ENCODE measurements at places on chromosomes 6 and 20. TPM values are rescaled to one million over a fixed set of nuclear protein-coding genes. Genes with fewer than 3 reads are reported as not detected.

DNA sequence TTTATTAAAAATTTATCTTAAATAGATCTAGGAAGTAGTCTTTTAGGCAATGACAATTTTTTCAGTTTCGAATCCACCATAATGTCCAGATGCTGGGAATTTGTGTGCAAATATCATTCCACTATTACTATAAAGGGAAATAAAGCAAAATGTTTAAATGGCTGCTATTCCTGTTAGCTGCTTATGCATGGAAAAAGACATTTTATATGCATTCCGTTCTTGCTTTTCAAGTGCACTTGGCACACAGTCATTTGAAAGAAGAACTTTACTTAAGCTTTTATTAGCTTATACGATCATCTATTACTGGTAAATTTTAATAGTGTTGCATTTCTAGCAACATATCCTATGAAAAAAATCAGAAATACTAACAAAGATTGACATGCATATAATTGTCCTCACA is 42.0 kb downstream of the PRL start:
- H3K27ac ChIP-seq: no peak overlapping the region
- no peak overlapping the region for H3K4me3 ChIP-seq
- no peaks in the 10 kb centered on the region for H3K4me1 ChIP-seq
- no peaks in the 10 kb centered on the region for H3K36me3 ChIP-seq
- no peak for DNase-seq

DNA sequence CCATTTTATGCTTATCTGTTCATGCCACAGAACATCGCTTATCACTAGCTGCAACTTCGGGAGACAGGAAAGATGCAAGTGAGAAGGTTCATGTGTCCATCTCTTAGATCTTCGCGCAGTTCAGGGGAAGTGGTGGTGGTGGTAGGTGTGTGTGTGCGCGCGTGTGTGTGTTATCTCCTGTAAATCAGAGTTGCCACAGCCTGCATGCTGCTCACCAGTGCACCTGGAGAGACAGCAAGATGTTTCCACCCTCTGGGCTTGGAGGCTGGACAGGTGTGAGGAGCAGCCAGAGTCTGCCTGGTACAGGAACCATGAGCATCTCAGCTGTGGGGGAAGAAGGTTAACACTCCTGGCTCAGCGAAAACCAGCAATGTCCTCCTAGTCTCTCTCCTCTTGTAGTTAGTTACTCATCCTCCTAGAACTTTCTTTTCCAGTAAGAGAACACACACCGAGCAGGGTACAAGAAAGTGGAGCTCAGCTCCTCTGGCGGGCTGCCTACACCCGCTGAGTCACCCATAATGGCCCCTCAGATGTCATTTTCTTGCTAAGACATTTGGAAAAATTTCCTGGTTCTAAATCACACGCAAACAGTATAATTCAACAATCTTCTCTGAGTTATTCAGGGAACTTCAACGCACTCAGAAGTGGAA is 5.1 kb upstream of the TUBB1 start:
- peak; percentile 53 for DNase-seq
- no peaks in the 10 kb centered on the region for H3K27me3 ChIP-seq
- peaks cover 61% of the 10 kb centered on the region for H3K4me1 ChIP-seq
- no peaks in the 10 kb centered on the region for H3K36me3 ChIP-seq
- H3K27ac ChIP-seq: peak overlapping the region; percentile 31

GRCh38 chr20:38211200-38212097 is 46.4 kb upstream of the TGM2 start:
- peaks cover 13% of the 10 kb centered on the region for H3K27me3 ChIP-seq
- H3K36me3 ChIP-seq: no peaks in the 10 kb centered on the region
- no peak overlapping the region for H3K27ac ChIP-seq
- H3K4me1 ChIP-seq: no peaks in the 10 kb centered on the region

- H3K4me1 ChIP-seq: peaks cover 73% of the 10 kb centered on the region
- peaks cover 13% of the 10 kb centered on the region for H3K36me3 ChIP-seq
- no peaks in the 10 kb centered on the region for H3K27me3 ChIP-seq
- DNase-seq: no peak
- H3K27ac ChIP-seq: peak overlapping the region; percentile 38
These were observed 58.4 kb downstream of the HIVEP2 start for GRCh38 chr6:142886431-142887170.

DNA sequence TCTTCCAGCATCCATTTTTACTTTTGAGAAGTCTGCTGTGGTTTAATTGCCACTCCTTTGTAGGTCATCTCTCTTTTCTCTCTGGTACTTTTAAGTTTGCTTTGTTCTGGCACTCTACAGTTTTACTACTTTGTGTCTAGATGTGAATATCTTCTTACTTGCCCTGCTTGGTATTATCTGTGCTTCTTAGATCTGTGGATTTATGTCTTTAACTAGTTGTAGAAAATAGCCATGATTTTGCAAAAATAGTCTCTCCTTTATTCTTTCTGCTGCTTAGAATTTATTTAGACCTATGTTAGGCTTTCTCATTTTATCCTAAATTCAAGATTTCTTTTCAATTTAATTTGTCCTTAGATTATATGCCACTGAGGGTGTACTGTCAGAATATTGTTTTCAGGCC is 5.2 kb upstream of the MAK start:
- H3K27me3 ChIP-seq: peaks cover 5% of the 10 kb centered on the region
- H3K4me1 ChIP-seq: peaks cover 13% of the 10 kb centered on the region
- H3K27ac ChIP-seq: no peak overlapping the region
- H3K4me3 ChIP-seq: no peak overlapping the region
- peaks cover 2% of the 10 kb centered on the region for H3K36me3 ChIP-seq

GRCh38 chr6:153150752-153151440 is 19.8 kb upstream of the RGS17 start:
- no peaks in the 10 kb centered on the region for H3K27me3 ChIP-seq
- no peaks in the 10 kb centered on the region for H3K36me3 ChIP-seq
- no peaks in the 10 kb centered on the region for H3K4me1 ChIP-seq
- no peak overlapping the region for H3K4me3 ChIP-seq
- no peak for DNase-seq
- H3K27ac ChIP-seq: no peak overlapping the region

DNA sequence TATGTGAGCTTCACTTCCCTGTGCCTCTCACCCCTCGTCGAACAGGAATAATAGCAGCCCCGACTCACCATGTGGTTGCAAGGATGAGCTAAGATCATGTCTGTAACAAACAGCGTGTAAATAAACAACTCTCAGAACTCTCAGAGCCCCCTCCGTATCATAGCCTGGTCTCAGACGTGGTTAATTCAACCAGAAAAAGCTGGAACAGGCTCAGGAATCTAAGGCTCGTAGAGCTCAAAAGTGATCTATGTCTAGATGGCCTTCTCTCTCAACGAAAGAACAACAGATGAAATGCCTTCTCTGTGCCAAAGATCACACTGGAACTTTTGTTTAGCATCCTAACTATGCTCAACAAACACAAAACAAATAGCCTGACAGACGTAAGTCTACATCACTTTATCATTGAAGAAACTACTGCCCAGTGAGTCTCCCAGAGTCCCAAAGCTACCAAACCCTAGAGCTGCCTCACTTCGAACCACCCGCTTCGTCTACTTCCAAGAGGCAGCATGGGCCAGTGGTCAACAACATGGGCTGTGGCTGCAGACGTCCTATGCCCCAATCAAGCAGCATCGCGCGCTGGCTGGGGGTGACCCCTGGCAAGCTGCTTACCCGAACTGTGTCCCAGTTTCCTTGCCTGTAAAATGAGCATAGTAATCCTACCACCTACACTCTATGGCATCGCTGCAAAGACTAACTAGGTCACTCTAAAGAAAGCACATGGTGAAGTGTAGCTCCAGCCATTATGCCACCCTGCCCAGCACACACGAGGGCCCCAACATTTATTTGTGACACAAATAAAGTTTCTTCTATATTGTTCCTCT is 35.1 kb downstream of the NFATC2 start:
- DNase-seq: no peak
- no peak overlapping the region for H3K27ac ChIP-seq
- no peak overlapping the region for H3K4me3 ChIP-seq
- peaks cover 76% of the 10 kb centered on the region for H3K36me3 ChIP-seq

DNA sequence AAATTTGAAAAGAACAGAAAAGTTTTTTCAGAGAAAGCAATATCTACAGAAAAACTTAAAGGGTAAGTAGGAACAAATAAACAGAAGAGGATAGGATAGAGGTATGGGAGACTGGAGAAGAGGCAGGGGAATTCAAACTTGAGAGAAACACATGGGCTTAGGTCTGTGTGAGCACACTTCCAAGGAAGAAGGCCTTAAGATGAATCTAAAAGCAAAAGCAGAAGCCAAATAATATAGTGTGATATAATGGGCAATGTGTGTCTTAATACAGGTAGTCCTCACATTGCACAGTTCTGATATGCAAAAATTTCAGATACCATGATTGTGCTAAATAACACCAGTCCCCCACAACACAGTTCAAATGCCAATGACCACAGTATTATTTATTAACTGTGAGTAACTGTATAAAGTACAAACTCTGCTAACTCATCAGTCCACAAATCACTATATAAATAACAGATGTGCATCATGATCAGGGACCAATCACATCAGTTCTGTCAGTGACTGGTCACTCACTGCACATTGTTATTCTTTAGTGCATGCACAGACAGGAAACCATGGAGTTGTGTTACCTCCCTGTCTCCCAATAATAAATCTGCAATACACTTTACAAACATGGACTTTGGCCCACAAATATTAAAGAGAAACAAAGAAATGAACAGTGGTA is 18.6 kb downstream of the SNX14 start:
- DNase-seq: no peak
- no peak overlapping the region for H3K27ac ChIP-seq
- H3K4me1 ChIP-seq: no peaks in the 10 kb centered on the region
- H3K27me3 ChIP-seq: no peaks in the 10 kb centered on the region
- H3K36me3 ChIP-seq: peaks cover 22% of the 10 kb centered on the region
- no peak overlapping the region for H3K4me3 ChIP-seq

- DNase-seq: no peak
- H3K27ac ChIP-seq: no peak overlapping the region
- peaks cover 49% of the 10 kb centered on the region for H3K36me3 ChIP-seq
- peaks cover 6% of the 10 kb centered on the region for H3K4me1 ChIP-seq
These were observed 99.6 kb downstream of the MAP3K4 start for GRCh38 chr6:161091151-161091550.

DNA sequence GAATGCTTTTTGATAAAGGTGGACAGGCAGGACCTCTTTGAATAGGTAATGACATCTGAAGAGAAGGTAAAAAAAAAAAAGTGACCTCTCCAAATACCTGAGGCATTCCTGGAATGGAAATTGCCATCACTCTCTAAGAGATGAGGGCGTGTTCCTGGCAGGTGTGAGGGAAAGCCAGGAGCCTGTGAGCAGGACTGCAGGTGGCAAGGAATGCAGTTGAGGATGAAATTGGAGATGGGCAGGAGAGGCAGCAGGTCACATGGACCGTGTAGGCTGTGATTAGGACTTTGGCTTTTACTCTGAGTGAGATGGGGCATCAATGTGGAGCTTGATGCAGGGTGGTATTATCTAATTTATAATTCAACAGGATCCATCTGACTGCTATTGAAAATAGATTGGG is 227.4 kb downstream of the LRFN2 start:
- no peak overlapping the region for H3K27ac ChIP-seq
- H3K27me3 ChIP-seq: peaks cover 19% of the 10 kb centered on the region
- no peaks in the 10 kb centered on the region for H3K36me3 ChIP-seq
- peaks cover 10% of the 10 kb centered on the region for H3K4me1 ChIP-seq
- no peak overlapping the region for H3K4me3 ChIP-seq
- no peak for DNase-seq

GRCh38 chr6:46687619-46688097 is at the start of gene TDRD6:
TSS of gene TDRD6 (plus strand) at chr6:46687885. CDS start at chr6:46688129, 244 bp downstream.
- H3K27ac ChIP-seq: no peak within 1 kb of the TSS
- no peak for DNase-seq
- H3K4me3 ChIP-seq: no peak within 1 kb of the TSS
- H3K36me3 ChIP-seq: no peaks in the 10 kb centered on the region
- H3K27me3 ChIP-seq: peaks cover 7% of the 10 kb centered on the region

GRCh38 chr6:118320652-118321051 is 227.4 kb upstream of the PLN start:
- H3K4me3 ChIP-seq: no peak overlapping the region
- no peak for DNase-seq
- no peaks in the 10 kb centered on the region for H3K36me3 ChIP-seq
- H3K27me3 ChIP-seq: peaks cover 3% of the 10 kb centered on the region
- H3K4me1 ChIP-seq: no peaks in the 10 kb centered on the region

GRCh38 chr6:138182939-138183789 is 21.4 kb downstream of the ARFGEF3 start:
- H3K36me3 ChIP-seq: no peaks in the 10 kb centered on the region
- H3K4me3 ChIP-seq: no peak overlapping the region
- no peak for DNase-seq
- H3K27me3 ChIP-seq: peaks cover 18% of the 10 kb centered on the region

GRCh38 chr20:32497589-32498224 is 87.4 kb downstream of the NOL4L start:
- no peaks in the 10 kb centered on the region for H3K27me3 ChIP-seq
- H3K27ac ChIP-seq: no peak overlapping the region
- peaks cover 5% of the 10 kb centered on the region for H3K4me1 ChIP-seq
- H3K4me3 ChIP-seq: no peak overlapping the region
- DNase-seq: no peak
- H3K36me3 ChIP-seq: peaks cover 2% of the 10 kb centered on the region

GRCh38 chr6:24517659-24518543 is 23.1 kb downstream of the ALDH5A1 start:
- no peak overlapping the region for H3K27ac ChIP-seq
- no peak overlapping the region for H3K4me3 ChIP-seq
- DNase-seq: no peak

- H3K4me1 ChIP-seq: peaks cover 60% of the 10 kb centered on the region
- peaks cover 6% of the 10 kb centered on the region for H3K36me3 ChIP-seq
- H3K27me3 ChIP-seq: no peaks in the 10 kb centered on the region
- H3K4me3 ChIP-seq: peak overlapping the region; percentile 33
These were observed 368.9 kb upstream of the JARID2 start for GRCh38 chr6:14876778-14877613.

GRCh38 chr6:143611580-143611979 is 66.2 kb upstream of the PHACTR2 start:
- no peak overlapping the region for H3K27ac ChIP-seq
- no peaks in the 10 kb centered on the region for H3K27me3 ChIP-seq
- no peak overlapping the region for H3K4me3 ChIP-seq

DNA sequence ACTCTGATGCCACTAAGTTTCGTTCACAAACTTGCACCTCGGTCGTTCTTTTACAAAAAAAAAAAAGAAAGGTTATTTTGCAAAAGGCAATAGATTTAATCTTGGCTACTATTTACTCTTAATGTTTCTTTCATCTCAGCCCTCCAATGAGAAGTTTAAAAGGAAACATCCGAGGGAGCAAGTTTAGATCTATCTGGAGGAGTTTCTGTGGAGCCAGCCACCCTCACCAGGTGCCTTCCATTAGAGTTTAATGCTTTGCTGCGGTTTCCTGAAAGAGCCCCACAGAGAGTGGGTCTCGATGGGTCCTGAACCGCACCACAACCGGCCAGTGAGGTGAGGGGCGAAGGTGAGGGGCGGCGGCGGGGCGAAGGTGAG is 632 bp downstream of the PRKN start:
- peak overlapping the region; percentile 67 for H3K27ac ChIP-seq
- no peaks in the 10 kb centered on the region for H3K27me3 ChIP-seq
- no peaks in the 10 kb centered on the region for H3K36me3 ChIP-seq
- peaks cover 11% of the 10 kb centered on the region for H3K4me1 ChIP-seq
- H3K4me3 ChIP-seq: peak overlapping the region; percentile 88
- no peak for DNase-seq

- no peak for DNase-seq
- H3K4me1 ChIP-seq: no peaks in the 10 kb centered on the region
- no peak overlapping the region for H3K4me3 ChIP-seq
- no peaks in the 10 kb centered on the region for H3K36me3 ChIP-seq
These were observed 169.5 kb upstream of the LAMA2 start for GRCh38 chr6:128713461-128713860.

Gene CUTA
- total RNA-seq: 243 TPM

Gene C6orf118
- total RNA-seq: not detected

Gene PNPLA1
- 0.13 TPM for total RNA-seq

Gene MAS1
- total RNA-seq: not detected

Gene CABLES2
- 13.2 TPM for total RNA-seq

Gene PRND
- total RNA-seq: not detected

Gene CDSN
- total RNA-seq: not detected

Gene ROMO1
- total RNA-seq: 114 TPM
